ENCODE measurements at places on chromosomes 3 and 15. TPM values are rescaled to one million over a fixed set of nuclear protein-coding genes. Genes with fewer than 3 reads are reported as not detected.

CYP1A2 gene
- total RNA-seq = not detected

PP2D1 gene
- not detected for total RNA-seq

RASGRF1 gene
- not detected for total RNA-seq

IQCB1 gene
- total RNA-seq = 6.9 TPM

HCLS1 gene
- total RNA-seq = 3.5 TPM

MORC1 gene
- not detected for total RNA-seq

C3orf38 gene
- total RNA-seq = 9.2 TPM

SNX22 gene
- 0.06 TPM for total RNA-seq

GABRB3 gene
- 0.44 TPM for total RNA-seq

CFAP161 gene
- total RNA-seq = not detected

KCNMB3 gene
- 0.37 TPM for total RNA-seq

ARHGAP11A gene
- total RNA-seq = 4.2 TPM

PSTPIP1 gene
- total RNA-seq = not detected

ZSCAN29 gene
- total RNA-seq = 18.7 TPM

CEP97 gene
- total RNA-seq = 3.3 TPM

PLIN1 gene
- 15.8 TPM for total RNA-seq

SACM1L gene
- total RNA-seq = 21.2 TPM

All from cardiac ventricle fibroblast (primary cell).